Esophagus muscularis mucosa (tissue), 4 donors: ENCODE measurements at places on chromosomes 7 and 10. TPM values are rescaled to one million over a fixed set of nuclear protein-coding genes. Genes with fewer than 3 reads are reported as not detected.

- DNase-seq = no peak
These were observed 25.8 kb downstream of the TMEM254 start for GRCh38 chr10:80104066-80104926.

DNA sequence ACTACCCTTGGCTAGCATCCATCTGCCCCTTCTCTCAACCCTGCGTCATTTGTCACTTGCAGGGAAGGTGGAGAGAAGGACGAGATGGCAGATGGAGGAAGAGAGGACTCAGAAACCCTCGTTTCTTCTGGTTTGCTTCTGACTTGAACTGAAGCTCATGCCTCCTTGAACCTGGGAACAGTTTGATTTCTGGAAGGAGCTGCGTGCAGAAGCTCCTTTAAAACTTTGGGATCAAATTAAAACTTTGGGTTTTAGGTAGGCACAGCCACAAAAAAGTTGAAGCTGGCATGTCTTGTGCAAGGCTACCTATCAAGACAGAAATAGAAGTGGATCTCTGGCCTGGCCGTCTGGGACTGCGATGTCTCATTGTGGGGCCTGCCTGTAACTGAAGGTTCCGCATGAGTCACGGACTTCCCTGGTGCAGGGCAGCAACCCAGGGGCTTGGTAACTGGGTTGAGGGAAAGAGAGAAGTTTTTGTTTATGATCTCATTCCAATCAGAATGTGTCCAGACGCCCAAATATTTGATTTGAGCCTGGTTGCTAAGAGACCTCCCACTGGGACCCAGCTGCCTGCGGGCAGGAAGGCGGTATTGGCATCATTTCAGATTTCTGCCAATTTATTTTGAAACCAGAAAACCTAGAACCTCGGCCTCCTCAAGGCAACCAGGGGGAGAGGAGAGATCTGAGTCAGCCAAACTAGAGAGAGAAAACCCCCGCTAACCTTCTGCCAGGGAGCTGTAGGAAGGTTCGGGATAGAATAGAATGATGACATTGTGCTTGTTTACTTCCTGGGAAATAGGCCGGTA, 15.8 kb upstream of the CAMK1D start:
- DNase-seq = no peak

GRCh38 chr10:90304533-90304932, 553.3 kb downstream of the HTR7 start:
- no peak for DNase-seq

DNA sequence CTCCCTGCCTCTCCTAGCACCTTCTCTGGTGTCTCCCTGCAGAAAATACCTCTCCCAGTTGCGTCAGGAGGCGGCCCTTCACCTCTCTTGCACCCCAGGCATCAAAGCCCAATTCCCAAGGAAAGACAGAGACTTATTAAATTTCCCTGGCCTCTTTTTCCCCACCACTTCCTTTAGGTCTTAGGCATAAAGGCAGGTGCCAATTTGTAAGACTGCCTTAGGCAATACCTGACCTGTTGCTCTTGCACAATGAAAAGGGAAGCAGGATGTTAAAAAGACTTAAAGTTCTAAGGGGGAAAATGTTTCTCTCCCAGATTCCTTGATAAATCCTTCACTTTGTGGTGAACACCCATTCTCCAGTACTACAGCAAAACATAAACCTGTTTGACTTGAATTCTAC, 186.7 kb downstream of the SLC25A13 start:
- DNase-seq = no peak

DNA sequence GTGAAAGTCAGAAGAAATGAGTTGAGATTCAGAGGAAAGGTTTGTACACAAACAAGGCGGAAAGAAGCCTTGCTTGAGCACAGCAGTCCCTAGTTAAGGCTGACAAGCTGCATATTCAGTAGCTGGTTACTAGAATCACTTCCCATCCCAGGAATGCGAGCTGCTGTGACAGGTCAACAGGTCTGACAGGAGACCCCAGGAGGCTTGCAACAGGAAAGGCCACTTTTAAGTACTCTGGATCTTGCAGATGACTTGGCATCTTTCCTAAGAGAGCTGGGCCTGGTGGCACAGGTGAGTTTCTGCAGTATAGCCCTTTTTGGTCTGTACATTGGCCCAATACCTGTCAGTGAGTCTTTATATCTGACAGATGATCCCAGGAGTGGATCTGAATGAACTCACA, 35.7 kb upstream of the UNC5B start:
- no peak for DNase-seq

Gene CDNF
- 0.52 TPM for total RNA-seq

Gene CCDC172
- not detected for total RNA-seq

DNA sequence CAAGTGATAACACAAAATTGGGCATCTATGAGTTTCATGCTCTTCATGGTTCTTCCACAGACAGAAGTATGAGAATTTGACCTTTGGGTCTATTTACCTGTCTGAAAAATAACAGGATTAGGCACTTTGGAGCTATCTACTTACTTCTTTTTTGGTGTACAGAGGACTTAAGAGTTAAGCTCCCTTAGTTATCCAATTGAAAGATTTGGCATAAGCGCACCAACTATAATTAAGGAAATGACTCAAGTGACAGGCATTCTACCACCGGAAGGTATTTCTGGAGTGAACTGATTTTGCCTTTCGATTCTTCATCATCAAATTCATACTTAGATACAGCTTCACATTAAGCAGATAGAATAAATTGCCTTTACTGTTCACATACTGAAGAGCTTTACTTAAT, 43.9 kb downstream of the IFIT5 start:
- DNase-seq = no peak

Gene NPC1L1
- 0.57 TPM for total RNA-seq

DNA sequence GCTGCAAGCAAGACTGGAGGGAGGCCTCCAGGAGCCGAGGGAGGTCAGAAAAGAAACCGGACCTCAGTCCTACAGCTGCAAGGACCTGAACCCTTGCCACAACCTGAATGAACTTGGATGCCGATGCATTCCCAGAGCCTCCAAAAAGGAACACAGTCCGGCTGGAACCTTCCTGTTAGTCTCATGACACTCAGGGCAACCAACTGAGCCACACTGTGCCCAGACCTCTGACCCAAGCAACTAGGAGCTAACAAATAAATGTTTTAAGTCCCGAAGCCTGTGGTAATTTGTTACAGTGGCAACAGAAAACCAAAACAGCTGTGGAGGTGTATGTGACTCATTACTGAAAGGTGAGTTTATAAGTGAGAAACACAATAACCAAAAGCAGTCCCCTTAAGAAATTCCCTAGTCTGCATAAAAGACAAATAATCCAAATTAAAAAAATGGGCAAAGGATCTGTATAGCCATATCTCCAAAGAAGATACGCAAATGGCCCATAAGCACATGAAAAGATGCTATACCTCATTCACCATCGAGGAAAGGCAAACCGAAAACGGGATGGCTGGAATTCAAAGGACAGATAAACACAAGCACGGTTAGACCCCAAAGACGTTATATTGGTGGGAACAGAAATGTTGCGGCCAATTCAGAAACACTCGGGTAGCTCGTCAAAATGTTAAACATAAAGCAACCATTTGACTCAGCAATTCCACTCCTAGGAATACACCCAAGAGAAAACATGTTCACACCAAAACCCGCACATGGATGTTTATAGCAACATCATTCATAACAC, 24.8 kb downstream of the GNA12 start:
- no peak for DNase-seq

Gene SLC16A12
- 2.2 TPM for total RNA-seq

GRCh38 chr10:103832806-103833205, 22.6 kb downstream of the SH3PXD2A start:
- no peak for DNase-seq

Gene FOXI2
- 0.17 TPM for total RNA-seq

Gene POLR2J3
- total RNA-seq = 6.3 TPM
